ENCODE measurements at places on chromosomes 1 and 21.

DNA sequence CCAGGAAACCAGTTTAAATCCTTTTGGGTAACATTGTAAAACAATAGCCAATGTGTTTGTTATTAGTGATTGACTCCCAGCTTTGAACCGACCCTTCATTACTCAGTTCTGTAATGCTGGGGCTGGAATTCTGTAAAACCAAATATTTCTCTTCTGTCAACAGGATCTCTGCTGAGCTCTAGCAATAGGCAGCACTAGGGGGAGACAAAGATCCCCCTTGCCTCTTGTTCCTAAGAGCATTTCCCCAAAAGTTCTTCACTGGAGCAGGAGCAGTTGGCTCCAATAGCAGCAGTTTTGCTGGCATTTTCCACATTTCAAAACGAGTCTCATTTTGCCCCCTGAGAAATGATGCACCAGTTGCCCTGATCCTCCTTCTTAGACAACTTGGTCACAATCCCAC is 1671.1 kb downstream of the MRPL39 start:
- no peak for DNase-seq

DNA sequence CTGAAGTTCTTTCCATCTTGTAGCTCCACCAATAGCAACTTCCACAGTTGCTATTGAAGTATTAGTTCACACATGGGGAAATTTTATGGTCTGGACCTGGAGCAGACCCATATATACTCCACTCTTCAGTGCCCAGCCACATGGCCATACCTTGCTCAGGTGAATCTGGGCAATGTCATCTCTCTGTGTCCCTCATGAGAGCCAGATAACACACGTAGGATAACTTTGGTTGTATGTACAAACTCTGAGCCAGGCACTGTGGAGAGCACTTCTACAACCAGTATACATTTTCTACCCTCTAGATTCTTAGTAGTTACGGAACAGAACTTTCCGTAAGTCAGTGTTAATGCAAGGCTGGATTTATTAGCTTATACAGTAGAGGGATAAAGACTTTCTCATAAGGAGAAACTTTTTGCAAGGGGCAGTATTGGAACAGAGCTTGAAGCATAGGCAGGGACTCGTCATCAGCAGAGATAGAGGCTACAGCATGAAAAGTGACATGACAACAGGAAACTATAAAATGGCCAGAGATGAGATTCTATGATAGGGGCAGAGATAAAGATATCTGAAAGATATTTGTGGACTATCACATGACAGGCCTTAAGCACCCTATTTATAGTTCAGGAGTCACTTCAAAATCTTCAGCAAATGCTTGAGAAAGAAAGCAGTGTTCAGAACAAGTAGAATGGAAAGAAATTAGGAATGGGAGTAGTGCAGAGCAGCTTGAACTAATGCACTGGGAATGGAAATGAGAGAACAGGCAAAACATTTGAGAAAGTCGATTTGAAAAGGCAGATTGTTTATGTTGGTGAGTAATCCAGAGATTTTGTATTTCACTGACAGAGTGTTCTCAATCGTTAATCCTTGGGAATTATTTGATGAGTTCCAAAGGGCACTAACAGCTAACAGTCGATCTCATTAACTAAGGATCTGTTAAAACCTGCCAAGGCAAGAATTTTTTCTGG is 481.8 kb downstream of the USP25 start:
- no peak for DNase-seq

GRCh38 chr21:43291347-43291950 is 122.6 kb downstream of the CRYAA start:
- DNase-seq: no peak

DNA sequence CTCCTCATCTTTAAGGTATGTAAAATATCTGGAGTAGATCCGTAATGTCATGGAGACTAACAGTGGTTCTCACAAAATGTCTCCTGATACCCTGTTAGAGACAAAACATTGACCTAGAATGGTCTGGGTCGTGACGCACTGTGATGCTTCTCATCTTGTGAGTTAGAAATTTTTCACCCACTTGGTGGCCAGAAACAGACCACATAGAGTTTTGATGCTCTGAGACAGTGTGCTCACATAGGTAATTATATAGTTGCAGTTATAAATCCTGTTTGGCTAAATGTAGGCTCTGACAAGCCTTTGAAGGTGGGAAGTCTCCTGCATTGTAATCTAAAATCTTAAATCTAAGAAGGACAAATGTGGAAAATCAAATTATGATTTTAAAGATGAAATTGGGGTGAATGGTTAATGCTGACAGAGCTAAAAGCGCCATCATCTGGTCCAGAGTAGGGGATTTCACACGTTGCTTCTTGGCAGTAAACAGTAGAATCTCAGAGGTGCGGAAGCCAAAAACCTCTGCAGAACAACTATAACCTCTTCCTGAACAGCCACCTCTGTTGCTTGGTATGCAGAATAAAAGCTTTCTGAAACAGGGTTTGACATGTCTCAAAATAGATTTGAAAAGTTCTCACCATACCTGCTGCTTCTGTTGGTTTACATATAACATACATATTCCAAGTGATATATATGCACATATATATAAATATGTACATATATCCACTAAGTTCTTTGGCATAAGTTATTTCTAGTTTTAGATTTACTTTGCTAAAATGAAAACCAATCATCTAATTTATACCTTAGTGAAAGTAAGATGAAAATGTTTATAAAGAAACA is 17.1 kb downstream of the RPAP2 start:
- DNase-seq: no peak

- no peak for DNase-seq
Observed at GRCh38 chr1:38567401-38567800, 292.2 kb downstream of the RRAGC start.

DNA sequence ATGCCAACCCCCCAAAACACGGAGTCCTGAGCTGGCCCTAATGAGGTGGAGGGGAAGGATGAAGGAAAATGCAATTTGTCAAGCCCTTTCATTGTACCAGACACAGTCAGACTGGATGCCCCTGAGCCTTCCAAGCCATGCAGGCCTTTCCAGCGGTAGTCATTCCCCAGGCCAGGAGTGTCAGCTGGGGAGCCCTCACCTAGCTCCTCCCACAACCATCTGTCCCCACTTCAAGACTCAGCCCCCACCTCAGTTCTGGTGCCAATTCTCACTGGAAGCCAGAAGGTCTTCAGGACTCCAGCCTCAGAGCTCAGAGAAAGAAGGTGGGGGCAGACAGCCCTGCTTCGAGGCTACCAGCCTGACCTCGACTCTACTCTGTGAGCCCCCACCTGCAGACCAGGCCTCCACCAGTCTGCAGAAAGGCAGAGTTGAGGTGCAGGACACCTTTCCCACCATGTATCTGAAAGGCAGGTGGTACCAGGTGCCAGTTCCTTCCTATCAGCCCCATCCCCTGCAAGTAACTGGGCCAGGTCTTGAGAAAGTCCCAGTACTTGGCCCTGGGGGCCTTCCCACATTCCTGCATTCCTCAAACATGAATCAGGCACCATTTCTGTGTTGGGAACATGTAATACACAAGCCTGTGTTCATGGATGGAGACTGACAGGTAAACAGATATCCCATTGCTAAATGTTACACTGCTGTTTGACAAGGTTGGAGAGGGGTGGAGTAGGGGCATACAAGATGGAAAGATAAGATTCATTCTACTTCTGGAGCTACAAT is 180.6 kb upstream of the EDN2 start:
- DNase-seq: no peak

- no peak for DNase-seq
Observed at GRCh38 chr1:221565711-221566110, 176.2 kb downstream of the DUSP10 start.

GRCh38 chr1:59278780-59279354 is 18.0 kb upstream of the FGGY start:
- no peak for DNase-seq

DNA sequence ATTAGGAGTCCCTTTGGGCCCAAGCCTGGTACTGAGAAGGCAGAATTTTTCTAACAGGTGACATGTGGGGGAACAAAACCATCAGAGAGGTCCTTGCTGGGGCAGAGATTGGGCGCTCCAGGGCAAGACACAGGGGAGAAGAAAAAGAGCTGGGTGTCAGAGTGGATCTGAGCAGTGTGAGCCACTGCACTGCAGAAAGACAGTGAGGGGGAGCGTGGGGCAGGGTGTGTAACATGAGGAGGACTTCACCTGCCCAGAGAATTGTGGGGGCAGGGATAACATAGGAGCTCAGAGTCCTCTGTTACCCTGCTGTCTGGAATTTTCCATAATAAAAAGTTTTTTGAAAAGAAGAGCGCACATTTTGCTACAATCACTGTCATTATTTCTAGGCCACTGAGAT is 25.5 kb upstream of the CSF3R start:
- no peak for DNase-seq

DNA sequence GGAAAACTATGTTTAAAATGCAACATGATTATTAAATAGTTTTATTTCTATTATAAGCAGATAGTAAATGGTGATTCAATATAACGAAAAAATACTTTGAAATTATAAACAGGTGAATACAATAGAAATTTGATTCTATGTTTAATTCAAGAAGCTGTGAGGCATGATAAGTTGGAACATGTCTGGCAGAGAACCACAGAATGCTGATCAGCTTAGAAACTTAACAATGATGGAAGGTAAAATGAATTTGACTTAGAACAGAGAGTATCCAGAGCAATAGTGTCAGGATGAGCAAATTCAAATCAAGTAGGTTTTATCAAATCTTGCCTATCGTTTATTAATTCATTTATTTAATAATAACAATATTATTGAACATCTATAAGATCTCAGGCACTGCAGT is 83.4 kb upstream of the ADGRL4 start:
- DNase-seq: no peak

- DNase-seq: no peak
Observed at GRCh38 chr1:116825720-116826438, 71.6 kb downstream of the CD2 start.

DNA sequence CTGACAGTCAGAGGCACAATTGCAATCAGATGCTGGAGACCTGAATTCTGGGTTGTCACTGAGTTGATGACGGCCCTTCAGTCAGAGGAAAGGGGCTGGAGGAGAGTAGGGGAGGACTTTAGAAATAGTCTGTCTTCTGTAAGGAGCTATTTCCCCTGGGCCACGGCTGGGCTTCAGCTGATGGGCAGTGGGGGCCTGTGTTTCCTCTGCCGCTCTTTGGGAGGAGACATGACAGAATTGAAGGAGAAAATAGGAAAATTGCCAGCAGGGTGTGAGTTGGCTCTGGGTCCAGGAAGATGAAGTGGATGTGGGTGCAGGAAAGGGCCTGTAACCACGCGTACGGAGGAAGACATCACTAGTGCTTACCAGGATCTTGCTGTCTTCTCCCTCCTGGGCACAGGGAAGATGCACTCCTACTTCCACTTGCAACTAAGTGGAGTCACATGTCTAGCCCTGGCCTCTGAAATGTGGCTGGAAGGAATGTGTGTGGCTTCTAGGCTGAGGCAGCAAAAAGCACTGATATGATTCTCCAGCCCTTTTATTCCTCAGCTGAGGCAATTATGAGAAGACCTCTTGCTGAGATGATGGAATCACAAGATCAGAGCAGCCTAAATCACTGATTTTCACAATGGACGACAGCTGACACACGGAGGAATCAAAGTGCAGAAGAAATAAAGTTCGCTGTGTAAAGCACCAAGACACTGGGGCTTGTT is 250.0 kb downstream of the GRIK3 start:
- no peak for DNase-seq
